Stimulated activated CD8-positive, alpha-beta memory T cell treated with anti-CD3 and anti-CD28 coated beads, Interleukin-2, amount 100 ng/mL, for 1 hour (primary cell): ENCODE measurements at places on chromosomes 5 and 9.

GRCh38 chr9:22079873-22080341 is 70.8 kb upstream of the CDKN2B start:
- no peak for DNase-seq

DNA sequence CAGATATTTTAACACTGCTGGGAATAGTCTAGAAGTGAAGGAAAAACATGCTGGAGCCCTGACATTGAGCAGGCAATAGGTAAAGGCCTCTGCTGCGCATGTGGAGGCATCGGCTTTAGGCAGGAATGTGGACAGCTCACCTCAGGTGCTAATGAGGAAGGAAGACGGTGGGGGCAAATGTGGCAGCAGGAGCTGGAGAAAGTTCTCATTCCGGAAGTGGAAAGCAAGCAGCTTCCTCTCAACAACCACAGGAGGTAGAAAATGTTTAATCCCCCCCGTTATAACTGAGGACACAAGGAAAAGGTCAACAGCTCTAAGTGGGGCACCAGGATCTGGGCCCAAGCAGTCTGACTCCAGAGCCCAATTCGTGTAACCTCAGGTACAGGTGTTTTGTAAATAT is 7.6 kb upstream of the RPS14 start:
- no peak for DNase-seq

- no peak for DNase-seq
Measured at GRCh38 chr5:150190503-150190979, 679 bp downstream of the SLC6A7 start.

- DNase-seq, result no peak
Measured at GRCh38 chr5:7866196-7866595, 2.6 kb downstream of the FASTKD3 start.

DNA sequence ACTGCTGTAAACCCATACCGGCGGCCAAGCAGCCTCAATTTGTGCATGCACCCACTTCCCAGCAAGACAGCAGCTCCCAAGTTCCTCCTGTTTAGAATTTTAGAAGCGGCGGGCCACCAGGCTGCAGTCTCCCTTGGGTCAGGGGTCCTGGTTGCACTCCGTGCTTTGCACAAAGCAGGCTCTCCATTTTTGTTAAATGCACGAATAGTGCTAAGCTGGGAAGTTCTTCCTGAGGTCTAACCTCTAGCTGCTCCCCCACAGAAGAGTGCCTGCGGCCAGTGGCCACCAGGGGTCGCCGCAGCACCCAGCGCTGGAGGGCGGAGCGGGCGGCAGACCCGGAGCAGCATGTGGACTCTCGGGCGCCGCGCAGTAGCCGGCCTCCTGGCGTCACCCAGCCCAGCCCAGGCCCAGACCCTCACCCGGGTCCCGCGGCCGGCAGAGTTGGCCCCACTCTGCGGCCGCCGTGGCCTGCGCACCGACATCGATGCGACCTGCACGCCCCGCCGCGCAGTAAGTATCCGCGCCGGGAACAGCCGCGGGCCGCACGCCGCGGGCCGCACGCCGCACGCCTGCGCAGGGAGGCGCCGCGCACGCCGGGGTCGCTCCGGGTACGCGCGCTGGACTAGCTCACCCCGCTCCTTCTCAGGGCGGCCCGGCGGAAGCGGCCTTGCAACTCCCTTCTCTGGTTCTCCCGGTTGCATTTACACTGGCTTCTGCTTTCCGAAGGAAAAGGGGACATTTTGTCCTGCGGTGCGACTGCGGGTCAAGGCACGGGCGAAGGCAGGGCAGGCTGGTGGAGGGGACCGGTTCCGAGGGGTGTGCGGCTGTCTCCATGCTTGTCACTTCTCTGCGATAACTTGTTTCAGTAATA is at the start of gene FXN:
Gene FXN, plus strand, starts transcription at position 315 of the 871 bp plus-strand sequence. Its CDS starts 31 bp downstream, at position 346.
- peak; percentile 62 for DNase-seq

- DNase-seq, result no peak
Measured at GRCh38 chr9:98401140-98402018, 145.9 kb upstream of the TBC1D2 start.

- DNase-seq, result peak; percentile 60
Measured at GRCh38 chr9:93450945-93451815, at the start of gene FAM120A. TSS of gene FAM120A (plus strand) at chr9:93451685. CDS start at chr9:93451916, 231 bp downstream.

GRCh38 chr5:68458416-68459021 is 243.0 kb downstream of the PIK3R1 start:
- DNase-seq, result no peak

- no peak for DNase-seq
Measured at GRCh38 chr5:113806250-113806649, 292.8 kb downstream of the YTHDC2 start.

- DNase-seq, result no peak
Measured at GRCh38 chr9:90870621-90871326, 69.2 kb downstream of the SYK start.

- DNase-seq, result no peak
Measured at GRCh38 chr5:685262-686171, 7.6 kb downstream of the TPPP start.
